ENCODE measurements at places on chromosomes 5 and 9.

GRCh38 chr5:78985116-78985724 is at the start of gene ARSB:
Gene ARSB (minus strand): TSS chr5:78985310. CDS start chr5:78985248, 62 bp downstream.
- DNase-seq, result peak; percentile 44

DNA sequence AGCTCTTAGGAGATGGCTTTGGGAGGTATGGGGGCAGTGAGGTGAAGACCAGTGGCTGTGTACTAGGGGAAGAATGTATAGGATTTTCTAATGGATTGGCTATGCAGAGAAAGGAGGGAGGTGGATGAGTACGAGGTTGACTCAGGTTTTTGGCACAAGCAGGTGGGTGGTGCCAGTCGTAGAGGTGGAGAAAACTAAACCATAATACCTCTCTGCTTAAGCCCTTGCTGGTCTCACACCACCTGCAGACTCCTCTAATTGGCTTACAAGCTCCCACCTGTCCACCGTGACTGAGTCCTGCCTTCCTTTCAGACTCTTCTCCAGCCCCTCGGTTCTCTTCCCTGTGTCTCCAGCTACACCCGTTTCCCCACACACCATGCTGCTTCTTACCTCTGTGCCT is 521.7 kb upstream of the CLINT1 start:
- no peak for DNase-seq

GRCh38 chr5:139575751-139576150 is 14.6 kb downstream of the UBE2D2 start:
- DNase-seq, result no peak

GRCh38 chr5:136084698-136085097 is 47.9 kb upstream of the SMAD5 start:
- DNase-seq, result no peak

GRCh38 chr5:175484829-175485228 is 6.5 kb downstream of the SFXN1 start:
- DNase-seq, result no peak

DNA sequence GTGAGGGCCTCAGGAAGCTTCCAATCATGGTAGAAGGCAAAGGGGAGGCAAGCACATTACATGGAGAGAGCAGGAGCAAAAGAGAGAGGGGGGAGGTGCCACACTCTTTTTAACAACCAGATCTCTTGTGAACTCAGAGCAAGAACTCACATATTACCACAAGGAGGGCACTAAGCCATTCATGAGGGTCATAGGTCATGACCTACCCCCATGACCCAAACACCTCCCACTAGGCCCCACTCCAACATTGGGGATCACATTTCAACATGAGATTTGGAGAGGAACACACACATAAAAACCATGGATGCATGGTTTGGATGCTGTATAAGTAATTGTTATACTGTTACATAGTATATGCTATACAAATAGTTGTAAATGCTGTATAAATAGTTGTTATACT is 17.5 kb downstream of the POLK start:
- no peak for DNase-seq

DNA sequence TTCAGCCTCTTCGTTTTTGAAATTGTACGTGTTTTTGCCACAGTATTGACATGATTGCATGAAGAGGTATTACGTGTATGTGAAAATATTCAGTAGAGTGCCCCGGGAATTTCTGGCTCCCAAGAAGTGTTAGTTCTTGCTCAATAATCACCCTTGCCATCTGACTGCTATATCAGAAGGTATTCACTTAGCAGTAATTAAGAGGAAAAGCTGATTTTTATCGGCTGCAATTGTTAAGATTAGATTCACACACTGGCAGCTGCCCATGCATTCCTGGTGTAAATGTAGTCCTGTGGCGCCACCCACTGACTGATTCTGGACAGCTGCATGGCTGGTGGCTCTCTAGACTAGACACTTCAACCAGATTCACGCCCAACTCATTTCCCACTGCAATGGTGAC is 440.1 kb upstream of the ADAMTS16 start:
- DNase-seq, result no peak

GRCh38 chr5:152104211-152104610 is 179.6 kb upstream of the GLRA1 start:
- no peak for DNase-seq

GRCh38 chr5:174837919-174838902 is 113.8 kb downstream of the MSX2 start:
- DNase-seq, result peak; percentile 21

- no peak for DNase-seq
These were observed 310.5 kb upstream of the TRPM3 start for GRCh38 chr9:71431931-71432330.

- DNase-seq, result no peak
These were observed 333.9 kb upstream of the TLE4 start for GRCh38 chr9:79237861-79238260.

Measured in frontal cortex (tissue), 4 donors.